GM23338 (cell line): ENCODE measurements at places on chromosomes 2 and 18.

GRCh38 chr2:208025037-208025813, at the start of gene PLEKHM3:
TSS of gene PLEKHM3 (minus strand) at chr2:208025527. CDS start at chr2:208001639, 23,888 bp downstream.
- peak; percentile 92 for DNase-seq

DNA sequence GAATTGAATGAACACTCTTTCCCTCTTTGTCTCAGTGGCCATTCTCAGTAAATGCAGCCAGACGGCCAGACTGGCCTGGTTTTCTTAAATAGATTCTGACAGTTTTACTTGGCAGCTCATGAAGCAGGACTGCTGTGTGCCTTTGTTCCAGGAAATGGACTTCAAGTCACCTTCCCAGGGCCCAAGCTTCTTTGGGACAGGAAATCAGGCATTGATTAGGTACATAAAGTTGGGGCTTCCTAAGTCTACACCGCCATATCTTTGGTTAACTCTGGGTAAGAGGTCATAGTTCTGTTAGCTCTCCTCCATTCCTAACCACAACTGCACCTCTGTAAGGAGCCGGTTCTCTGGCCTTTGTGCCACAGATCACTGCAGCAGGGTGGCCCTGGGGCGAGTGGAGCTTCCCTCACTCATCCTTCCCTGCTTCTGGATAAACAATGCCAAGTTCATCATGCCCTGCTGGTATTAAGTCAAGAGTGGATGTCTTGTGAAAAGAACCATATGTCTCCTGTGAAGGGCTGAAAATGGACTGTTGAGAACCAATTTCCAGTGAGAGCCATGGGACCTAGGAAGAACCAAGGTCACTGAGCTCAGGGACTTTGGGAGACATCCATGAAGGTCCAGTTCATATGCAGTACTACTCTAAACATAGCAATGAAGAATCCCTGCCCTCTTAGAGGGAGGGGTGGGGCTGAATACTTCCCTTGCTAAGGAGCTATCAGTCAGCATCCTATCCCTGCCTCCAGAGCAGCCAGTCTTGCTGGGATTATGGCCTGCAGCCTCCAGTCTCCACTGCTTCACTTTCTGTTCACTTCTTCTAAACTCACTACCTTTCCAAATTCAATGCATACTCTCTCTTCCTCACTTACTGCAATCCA, 122.6 kb upstream of the XPO1 start:
- no peak for DNase-seq

DNA sequence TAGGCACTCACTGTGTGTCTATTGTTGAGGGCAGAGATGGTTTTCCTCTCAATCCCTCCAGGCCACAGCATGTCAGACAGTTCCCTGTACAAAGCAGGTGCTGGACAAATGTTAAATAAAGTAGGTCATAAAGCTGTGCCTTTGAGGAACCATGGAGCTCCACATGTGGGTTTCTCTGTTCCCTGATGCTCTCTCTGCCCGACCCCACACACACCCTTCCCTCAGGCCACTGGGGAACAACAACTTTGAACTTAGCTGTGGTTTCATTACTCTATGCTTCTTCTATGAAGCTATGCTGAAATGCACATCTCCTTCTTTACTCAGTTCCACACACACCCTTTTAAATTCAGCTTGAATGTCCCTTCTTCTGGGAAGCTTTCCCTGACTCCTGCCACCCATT, 415.3 kb downstream of the HRH4 start:
- DNase-seq: no peak

GRCh38 chr18:74768096-74768495, 170.4 kb downstream of the ZNF407 start:
- no peak for DNase-seq

DNA sequence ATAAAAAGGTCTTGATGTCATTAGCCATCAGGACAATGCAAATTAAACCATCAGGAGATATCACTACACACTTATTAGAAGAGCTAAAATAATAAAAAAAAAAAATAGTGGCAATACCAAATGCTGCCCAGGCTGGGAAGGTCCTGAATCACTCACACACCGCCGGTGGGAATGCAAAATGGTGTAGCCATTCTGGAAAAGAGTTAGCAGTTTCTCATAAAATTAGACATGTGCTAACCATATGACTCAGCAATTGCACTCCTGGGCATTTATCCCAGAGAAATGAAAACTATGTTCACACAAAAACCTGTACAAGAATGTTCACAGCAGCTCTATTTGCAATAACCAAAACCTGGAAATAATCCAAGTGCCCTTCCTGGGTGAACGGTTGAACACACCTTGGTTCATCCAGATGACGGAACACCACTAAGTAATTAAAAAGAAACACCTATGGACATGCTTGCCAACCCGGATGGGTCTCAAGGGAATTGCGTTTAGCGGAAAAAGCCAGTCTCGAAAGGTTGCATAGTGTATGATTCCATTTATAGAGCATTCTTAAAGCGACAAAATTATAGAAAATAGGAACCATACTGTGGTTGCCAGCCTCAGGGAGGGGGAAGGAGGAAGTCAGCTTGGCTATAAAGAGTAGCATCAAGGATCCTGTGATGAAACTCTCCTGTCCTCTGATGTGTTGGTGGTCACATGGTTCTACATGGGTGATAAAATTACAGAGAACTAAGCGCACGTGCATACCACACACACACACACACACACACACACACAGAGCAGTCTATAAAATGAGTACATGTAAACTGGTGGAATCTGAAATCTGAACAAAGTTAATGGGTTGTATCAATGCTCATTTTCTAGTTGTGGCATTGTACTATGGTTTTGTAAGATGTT, 4.6 kb downstream of the MBP start:
- no peak for DNase-seq

DNA sequence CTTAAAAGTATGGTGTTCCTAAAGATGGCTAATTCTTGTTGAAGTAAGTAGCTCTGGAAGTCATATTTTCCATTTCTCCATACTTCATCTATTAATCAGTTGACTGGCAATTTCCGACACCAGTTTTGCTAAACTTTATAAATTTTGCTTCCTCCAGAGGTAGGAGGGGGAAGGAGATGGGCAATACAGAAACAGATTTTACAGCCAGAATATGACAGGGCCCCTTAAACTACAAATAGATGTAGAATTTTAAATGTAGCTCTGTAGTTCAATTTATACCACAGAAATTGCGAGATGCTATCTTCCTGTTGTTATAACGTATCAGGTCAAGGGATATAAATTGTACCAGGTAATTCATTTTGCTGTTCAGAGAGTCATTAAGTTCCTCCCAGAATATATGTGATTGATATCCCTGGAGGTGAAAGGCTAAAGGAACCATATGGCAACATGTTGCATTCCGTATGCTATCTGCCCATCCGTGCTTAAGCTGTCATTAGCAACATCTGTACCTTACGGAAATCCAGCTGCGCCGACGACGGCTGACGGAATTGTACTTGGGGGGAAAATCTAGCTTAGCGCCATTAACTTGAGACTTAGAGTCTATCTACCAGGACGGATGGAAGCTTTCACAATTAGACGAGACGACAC, 8.4 kb upstream of the NR4A2 start:
- DNase-seq: peak; percentile 64

GRCh38 chr2:51299370-51299769, 267.4 kb upstream of the NRXN1 start:
- no peak for DNase-seq
